Stimulated activated CD8-positive, alpha-beta memory T cell treated with anti-CD3 and anti-CD28 coated beads, Interleukin-2, amount 100 ng/mL, for 48 hours (primary cell): ENCODE measurements at places on chromosomes 3 and 15.

DNA sequence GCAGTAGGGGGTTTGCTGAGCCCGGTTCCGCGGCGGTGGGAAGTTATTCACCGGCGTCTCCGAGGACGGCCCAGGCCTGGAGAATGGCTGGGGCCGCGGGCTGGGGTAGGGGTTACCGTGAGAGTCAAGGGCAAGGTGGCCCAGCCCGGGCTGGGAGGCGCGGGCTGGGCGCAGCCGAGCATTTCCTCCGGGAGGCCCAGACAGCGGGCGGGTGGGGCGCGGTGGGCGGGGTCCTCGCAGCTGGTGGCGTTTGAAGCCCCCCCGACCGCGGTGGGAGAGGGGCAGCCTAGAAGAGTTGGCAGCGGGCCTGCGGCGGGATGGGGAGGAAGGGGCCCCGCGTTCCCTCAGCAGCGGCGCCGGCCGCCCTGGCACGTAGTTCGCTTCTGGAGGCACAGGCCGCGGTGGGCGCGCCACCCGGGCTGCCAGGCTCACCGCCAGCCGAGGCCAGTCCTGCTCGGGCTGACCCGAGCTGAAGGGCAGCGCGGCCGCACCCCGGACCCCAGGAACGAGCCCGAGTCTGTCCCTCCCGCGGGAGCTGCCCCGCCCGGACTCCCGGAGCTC is 960 bp upstream of the KLF13 start:
- peak; percentile 39 for DNase-seq

- no peak for DNase-seq
Observed at GRCh38 chr3:154794391-154794790, 285.7 kb upstream of the MME start.

DNA sequence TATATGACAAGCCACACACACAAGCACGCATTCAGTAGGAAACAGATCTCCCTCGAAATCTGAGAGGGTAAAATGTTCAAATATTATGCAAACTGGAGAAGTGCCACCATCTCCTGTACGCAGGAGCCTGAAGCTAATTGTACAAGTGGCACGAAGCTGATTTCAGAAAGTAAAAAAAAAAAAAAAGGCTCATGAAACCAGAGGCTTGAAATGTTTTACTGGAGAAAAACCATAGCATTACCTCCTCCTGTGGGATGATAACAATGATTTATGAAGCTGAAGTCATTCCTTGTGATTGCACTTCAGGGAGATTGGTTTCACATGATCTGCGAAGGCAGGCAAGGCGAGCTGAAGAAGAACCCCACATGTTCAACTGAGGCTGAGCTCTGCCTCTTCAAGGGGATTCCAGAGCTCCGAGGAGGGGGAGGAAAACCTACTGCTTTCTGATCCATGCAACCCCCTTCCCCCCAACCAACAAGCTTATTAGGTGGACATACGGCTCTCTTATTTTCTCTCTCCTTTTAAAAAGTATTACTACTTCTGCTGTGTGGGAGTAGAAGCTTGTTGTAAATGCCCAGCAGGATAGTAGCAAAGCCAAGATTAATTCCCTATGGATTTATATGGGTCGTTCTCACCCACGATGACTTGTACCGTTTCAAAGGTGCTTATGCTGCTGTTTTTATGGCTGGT is 101.1 kb downstream of the GREM1 start:
- DNase-seq = no peak

DNA sequence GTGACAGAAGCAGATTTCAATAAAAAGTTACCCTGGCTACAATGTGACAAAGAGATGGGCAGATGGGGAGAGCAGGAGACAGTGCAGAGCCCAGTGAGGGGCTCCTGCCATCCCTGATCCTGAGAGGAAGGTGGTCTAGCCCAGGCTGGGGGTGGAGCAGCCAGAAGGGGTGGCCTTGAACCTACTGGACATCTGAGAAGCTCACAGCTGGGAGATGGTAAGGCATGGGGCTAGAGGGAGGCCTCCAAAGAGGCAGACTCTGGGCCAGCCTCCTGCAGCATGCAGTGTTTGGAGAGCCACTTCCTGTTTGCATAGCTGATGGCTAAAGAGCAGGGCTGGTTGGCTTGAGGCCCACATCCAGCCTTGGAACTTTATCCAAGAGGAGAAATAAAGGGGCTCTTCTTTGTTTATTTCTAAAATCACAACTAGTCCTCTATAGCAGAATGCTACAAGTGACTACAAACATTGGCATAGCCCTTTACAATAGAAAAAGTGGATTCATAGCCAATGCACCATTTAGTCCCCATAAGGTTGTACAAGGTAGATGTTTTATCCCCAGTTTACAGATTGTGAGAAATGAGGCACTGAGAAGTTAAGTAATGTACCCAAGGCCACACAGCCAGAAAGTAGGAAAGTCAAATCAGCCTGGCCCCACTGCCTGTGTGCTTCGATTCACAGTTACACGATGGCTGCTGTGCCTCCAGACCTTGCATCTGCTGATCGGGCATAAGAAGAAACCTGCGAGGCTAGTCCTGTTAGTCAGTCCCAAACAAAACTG is 4.6 kb downstream of the EFCC1 start:
- no peak for DNase-seq
